GM23248 (cell line): ENCODE measurements at places on chromosomes 3 and 15.

DNA sequence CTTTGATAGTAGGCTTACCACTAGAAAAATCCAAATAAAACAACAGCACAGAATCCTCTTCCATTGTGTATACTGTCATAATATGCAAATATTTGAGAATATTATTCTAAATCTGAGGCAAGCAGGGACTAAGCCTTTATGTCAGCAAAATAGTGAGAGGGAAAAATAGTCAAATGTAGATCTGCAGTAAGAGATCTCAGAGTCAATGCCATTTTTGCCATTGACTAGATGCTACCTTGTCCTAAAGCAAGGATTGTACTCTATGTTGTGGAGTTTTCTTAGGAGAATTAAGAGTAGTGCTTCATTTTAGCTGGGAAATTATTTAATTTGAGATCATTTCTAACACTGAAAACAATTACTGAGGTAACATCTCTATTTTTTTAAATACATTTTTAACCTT, 50.2 kb downstream of the IQCH start:
- no peak for DNase-seq

DNA sequence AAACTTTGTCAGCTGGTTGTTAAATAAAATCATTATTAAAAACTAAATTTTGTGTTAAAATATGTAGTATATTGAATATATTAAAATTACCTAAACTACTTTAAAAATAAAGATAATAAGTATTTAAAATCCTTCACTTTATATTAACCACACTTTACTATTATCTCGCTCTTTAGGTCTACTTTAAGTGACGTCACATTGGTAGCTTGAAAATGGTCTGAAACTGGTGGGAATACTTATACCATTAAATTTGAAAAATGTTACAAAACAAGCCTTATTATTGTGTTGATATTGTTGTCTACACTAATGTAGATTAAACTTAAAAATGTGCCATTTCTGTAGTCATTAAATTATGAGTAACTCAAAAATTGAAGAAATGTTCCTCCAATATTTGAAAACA, 77.6 kb downstream of the ZIC4 start:
- no peak for DNase-seq

DNA sequence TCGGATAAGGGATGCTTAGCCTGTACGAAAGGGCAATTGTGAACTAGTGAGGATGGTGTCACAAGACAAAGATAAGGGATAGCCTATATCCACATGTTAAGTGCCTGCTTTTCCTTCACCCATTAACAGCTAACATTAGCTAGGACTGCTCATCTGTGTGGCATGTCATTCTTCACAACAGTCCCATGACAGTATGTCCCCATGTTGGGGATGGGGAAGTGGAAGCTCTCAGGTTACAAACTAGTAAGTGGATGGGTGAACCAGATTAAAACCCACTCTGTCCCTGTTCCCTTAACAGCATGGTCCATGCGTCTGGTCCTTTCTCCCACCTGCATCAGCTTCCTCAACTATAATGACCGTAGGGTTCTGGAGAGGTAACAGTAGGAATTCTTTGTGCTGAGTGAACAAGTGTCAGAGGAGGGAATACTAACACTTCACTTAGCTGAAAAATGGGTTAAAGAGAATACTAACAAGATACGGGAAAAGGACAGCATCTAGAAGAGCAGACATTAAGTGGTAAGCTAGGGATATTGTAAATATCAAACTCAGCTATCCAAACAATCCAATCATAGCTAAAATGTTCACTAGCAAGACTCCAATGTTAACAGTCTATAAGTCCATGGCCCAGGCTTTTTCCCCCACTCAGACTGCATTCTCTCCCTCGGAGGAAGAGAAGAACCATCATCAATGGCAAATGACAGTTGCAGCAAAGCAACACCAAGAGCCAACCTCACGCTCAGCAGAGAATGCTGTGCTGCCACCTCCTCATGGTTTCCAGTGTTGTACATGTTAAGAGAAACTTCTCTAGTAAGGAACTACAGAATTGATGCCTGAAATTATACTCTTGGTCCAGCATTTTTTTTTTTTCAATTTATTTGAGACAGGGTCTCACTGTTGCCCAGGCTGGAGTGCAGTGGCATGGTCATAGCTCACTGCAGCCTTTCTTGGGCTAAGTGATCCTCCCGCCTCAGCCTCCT, 5.0 kb downstream of the RPLP1 start:
- DNase-seq = no peak

- no peak for DNase-seq
Measured at GRCh38 chr3:110165753-110166152, 828.4 kb upstream of the DPPA4 start.

- no peak for DNase-seq
Measured at GRCh38 chr3:22901684-22902083, 301.4 kb upstream of the UBE2E2 start.

GRCh38 chr15:67125589-67126502, 60.4 kb downstream of the SMAD3 start:
- peak; percentile 98 for DNase-seq

GRCh38 chr3:64345371-64345770, 120.1 kb upstream of the PRICKLE2 start:
- DNase-seq = peak; percentile 95

- DNase-seq = no peak
Measured at GRCh38 chr15:91223863-91224262, 123.8 kb downstream of the SV2B start.

GRCh38 chr15:31871166-31871886, 159.0 kb upstream of the CHRNA7 start:
- no peak for DNase-seq

DNA sequence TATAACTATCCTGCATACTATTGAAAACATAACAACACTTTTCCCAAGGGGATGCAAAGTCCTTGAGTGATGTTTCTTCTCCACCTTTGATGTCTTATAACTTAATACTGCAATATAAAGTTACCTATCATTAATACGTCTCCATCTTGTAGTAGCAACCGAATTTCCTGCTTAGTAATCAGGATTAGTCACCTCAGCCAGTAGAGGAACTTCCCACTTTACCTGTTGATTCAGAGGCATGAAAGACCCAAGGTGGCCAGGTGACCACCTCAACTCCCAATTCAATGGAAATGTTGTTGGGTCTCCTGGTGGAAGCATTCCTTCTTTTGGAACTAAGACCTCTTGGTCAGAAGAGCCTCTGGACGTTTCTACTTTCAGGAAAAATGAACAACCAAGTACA, 3.5 kb upstream of the TMCC1 start:
- no peak for DNase-seq

GRCh38 chr3:194785315-194785714, 99.6 kb downstream of the FAM43A start:
- DNase-seq = no peak

DNA sequence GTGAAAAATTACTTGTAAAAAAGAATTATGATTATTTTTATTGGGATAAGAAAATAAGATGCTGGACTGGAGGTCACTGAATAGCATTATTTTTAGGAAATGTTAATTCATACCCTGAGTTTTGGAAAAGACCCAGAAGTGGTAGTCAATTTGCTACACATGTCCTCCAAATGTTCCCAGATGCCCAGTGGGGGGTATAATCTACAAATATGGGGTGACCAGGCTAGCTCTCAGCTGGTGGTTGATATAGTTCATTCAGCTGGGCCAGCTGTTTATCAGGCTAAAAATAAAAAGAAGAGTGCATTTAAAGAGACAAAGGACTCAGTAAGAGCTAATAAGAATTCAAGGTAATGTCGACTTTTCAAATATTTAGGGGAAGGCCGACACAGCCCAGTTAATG, 402.0 kb upstream of the GOLIM4 start:
- DNase-seq = no peak

DNA sequence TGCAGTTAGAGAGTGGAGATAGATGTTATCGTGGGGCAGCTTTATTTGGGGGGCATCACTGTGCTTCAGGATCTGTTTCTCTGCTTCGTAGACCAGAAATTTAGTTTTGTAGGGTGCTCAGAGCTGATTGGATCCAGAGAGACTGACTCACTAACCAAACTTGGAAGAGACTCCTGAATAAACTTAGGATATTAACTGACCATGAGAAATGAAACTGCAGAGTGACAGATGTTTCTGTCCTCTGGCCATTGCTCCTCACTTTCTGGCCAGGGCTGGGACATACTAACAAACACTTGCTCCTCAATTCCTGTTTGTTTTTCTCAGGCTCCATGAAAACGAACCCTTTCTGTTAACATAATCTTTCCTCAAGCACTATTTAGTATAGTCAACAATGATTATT, 4.3 kb downstream of the ZNF592 start:
- DNase-seq = peak; percentile 68

DNA sequence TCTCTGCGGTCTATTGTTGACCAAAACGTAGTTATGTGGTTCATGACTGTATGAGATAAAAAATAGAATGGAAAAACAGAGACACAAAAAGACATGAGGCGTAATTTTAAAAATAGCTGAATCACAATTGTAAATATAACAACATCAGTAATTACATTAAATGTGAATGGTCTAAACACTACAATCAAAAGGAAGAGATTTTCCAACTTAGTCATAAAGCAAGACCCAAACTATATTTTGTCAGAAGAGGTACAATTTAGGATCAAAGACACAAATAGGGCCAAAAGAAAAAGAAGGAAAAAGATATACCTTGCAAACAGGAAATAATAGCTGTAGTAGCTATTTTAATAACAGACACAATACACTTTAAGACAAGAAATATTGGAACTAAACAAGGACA, 61.5 kb downstream of the LRRC28 start:
- no peak for DNase-seq

- DNase-seq = peak; percentile 85
Measured at GRCh38 chr15:27454281-27455075, 483.5 kb downstream of the GABRG3 start.

DNA sequence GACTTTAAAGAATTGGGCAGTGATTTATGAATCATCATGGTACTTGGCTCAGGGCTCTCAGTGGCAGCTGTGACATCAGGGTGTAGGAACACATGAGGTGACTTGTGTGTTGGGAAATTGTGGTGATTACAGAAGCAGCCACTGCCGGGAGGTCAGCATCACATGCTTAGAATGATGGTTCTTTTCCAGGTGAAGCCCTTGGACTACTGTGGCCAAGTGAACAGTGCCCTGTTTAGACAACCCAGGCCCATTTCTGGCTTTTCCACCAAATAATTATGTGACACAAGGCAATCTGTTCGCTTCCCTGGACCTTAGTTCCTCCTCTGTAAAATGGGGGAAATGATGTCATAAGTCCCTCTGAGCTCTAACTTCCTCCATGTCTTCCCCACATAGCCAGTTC, 139.7 kb upstream of the ROPN1 start:
- DNase-seq = peak; percentile 53

- DNase-seq = no peak
Measured at GRCh38 chr3:114639171-114639570, 345.3 kb downstream of the TIGIT start.

DNA sequence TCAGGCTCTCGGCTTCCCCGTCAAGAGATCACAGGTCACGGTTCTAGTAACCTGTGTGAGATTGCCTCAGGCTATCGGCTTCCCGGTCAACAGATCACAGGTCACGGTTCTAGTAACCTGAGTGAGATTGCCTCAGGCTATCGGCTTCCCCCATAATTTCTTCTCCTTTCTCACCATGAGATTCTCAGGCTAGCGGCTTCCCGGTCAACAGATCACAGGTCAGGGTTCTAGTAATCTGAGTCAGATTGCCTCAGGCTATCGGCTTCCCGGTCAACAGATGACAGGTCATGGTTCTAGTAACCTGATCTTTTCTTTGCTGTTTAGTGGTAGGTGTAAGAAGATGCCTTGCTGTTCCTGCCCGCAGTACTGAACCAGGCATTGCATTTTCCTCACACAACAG, 418.2 kb upstream of the ZNF717 start:
- DNase-seq = no peak
